Left renal cortex interstitium (tissue), 4 donors: ENCODE measurements at places on chromosomes 6 and 20.

- no peak for DNase-seq
Measured at GRCh38 chr6:453152-453551, 61.6 kb downstream of the IRF4 start.

DNA sequence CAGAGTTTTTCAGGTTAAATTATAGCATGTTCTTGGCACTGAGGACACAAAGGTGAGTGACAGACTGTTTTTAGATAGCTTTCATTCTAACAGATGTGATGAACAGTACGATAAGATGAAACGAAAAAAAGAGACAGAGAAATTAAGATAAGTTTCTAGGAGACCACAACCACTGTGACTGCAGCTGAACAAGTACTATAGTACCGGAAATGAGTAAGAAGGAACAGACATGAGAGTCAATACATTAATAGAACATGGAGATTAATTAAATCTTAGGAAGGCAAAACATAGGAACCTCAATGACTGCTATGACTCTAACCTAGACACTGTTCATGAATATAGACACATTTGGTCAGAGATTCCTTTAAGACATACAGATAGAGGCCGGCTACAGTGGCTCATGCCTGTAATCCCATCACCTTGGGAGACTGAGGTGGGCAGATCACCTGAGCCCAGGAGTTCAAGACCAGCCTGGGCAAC is 40.2 kb downstream of the HBS1L start:
- no peak for DNase-seq

DNA sequence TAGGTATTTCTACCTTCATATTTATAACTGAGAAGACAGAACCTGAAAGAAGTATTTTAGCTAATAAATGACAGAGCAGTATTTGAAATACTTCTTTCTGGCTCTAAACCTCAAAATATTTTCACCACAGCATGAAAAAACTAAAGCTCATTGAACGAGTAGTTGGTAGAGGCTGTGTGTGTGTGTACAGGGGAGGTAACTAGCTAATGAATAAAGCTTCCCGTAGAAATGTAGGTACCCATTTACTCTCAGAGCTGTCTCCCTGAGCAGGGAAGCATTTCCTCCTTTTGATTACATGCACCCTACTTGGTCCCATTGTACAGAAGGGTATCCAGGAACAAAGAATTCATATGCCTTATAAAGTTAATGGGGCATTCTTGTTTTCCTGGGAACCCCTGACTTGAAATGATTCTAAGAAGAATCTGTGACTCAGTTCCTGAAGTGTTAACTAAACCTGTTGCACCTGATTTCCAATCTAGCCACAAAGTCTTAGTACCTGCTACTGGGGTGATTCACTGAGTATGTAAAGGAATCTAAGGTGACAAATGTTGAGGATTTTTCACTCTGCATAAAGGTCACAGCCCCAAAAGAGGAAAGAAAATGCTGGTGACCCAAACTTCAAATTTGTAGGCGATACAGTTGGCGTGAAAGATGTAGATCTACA is 12.5 kb downstream of the CRYBG1 start:
- no peak for DNase-seq

DNA sequence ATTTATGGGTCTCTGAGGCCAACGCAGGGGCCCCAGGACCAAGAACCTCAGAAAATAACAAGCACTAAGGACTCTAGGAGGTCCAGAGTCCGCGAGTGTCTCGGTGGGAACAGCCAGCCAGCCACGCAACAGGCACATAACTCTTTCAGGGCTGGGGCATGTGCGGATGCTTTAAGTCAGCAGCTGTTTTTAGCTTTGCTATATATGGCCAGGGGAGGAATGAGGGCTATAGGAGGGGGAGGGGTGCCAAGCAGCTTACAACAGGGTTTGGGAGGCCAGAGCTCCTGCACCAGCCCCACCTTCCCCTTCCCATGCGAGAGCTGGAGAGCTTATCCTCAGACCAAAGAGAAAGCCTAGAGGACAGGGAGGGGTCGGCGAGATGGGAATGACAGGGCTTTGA is 6.2 kb downstream of the JPH2 start:
- no peak for DNase-seq

DNA sequence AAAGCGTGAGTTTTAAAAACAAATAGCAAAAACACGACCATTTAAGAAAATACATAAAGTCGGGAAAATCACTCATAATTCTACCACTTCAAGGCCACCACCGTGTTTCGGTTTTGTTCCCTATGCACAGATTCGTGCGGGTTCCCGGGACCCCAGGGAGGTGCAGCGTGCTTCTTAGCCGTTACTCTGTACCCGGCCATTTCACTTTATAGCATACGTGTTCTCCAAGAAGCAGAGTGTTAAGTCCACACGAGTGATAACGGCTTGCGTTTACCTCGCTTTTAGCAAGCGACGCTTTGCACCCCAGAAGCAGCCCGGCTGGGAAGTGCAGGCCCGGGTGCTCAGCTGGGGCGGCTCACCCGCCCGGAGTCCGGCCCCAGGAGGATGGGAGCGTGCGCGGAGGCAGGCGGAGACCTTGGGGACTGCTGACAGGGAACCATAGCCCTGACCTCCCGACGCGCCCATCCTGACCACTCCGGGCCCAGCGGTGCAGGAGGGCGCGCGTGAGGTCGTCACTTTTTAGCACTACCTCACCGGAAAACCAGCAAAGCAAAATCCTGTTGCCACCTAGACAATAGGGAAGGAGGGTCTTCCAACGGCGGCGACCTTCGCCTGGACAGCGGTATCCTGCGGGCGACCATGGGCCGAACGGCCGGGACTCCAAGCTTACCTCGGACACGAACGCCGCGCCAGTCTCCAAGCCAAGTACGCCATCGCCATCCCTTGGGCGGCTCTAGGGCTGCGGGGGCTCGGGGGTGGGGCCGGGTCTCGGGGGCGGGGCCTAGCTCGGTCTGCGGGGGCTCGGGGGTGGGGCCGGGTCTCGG is at the start of gene ECI2:
Gene ECI2, minus strand, starts transcription at position 735 of the 824 bp plus-strand sequence. Its CDS starts 15 bp downstream, at position 720.
- peak; percentile 38 for DNase-seq

GRCh38 chr6:169292338-169293124 is 38.9 kb upstream of the THBS2 start:
- no peak for DNase-seq

DNA sequence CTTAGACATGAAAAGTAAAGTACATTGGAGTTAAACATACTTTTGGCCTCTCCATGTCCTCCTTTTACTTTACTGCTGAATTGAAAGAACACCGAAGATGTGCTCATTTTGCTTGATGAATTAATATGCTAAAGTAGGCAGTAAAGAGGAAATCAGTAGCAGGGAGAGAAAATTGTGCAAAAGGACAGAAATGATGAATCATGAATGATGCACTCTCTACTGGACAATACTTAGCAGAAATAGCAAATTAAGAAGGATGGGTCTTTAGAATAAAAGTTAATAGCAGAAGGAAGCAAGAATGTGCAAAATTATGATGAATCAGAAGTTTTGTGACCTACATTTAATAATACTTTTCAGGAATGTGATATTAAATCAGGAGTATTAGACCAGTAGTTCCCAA is 8.4 kb upstream of the SPINT3 start:
- no peak for DNase-seq

- no peak for DNase-seq
Measured at GRCh38 chr20:49729780-49730179, 16.1 kb upstream of the B4GALT5 start.

DNA sequence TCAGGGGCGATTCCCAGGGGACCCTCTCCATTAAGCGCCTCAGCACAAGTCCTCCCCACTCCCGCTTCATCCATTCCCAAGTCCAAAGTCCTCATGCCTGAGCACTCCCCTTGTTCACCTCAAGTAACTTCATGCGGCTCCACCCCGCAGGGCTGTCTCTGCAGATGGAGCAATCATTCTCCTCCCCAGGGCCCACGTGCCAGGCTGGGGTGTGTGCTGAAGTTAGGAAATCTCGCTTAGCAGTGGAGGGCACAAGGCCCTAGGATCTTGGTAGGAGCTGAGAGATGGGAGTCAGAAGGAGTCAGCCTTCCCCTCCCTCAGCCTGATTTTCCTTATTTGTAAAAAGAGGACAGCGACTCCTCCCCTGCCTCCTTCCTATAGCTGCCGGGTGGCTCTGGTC is 3.5 kb downstream of the TGM3 start:
- DNase-seq = no peak

DNA sequence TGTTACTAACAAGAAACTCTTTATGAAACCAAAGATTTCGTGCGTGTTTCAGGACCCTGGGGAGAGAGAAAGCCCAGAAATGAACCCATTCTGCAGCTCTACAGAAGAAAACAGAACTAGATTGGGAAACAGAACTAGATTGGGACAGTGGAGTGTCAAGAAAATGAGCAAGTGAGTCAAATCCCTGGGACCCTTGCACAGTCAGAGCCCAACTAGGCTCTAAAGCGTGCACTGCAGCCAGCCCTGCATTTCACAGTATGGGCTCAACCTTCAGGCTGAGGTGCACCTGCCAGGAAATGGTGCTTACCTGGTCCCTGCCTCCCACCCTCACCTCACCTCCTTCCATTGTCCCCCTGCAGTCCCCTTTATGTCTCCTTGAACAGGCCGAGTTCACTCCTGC is 39.7 kb downstream of the BFSP1 start:
- no peak for DNase-seq

GRCh38 chr20:1964659-1965405 is 29.0 kb downstream of the PDYN start:
- no peak for DNase-seq

- DNase-seq = no peak
Measured at GRCh38 chr20:58202044-58202443, 26.4 kb downstream of the ANKRD60 start.

GRCh38 chr20:45833883-45834796 is 541 bp downstream of the SNX21 start:
- peak; percentile 75 for DNase-seq

DNA sequence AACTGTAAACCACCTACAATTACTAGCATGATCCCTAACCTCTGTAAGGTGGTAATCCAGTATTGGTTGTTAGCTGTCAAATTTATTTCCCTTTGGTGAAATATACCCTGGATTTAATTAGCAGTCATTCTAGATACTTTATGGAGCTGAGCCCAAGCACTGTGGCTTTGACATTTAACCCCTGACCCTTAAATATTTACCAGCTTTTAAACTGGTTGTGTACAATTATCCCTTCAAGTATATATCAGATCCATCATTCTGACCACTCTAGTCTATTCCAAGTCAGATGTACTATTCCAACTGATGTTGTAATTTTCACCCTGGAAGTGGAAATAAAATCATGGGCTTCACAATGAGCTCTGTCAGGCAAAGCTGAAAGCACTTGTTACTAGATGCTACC is 229.6 kb downstream of the FOXC1 start:
- no peak for DNase-seq
